ENCODE measurements at places on chromosomes 3 and 15.

- DNase-seq = no peak
Observed at GRCh38 chr3:194440756-194441155, 41.7 kb upstream of the GP5 start.

- DNase-seq = no peak
Observed at GRCh38 chr3:148329481-148330235, 368.0 kb upstream of the AGTR1 start.

GRCh38 chr15:77659350-77660321, 26.9 kb upstream of the LINGO1 start:
- DNase-seq = peak; percentile 79

DNA sequence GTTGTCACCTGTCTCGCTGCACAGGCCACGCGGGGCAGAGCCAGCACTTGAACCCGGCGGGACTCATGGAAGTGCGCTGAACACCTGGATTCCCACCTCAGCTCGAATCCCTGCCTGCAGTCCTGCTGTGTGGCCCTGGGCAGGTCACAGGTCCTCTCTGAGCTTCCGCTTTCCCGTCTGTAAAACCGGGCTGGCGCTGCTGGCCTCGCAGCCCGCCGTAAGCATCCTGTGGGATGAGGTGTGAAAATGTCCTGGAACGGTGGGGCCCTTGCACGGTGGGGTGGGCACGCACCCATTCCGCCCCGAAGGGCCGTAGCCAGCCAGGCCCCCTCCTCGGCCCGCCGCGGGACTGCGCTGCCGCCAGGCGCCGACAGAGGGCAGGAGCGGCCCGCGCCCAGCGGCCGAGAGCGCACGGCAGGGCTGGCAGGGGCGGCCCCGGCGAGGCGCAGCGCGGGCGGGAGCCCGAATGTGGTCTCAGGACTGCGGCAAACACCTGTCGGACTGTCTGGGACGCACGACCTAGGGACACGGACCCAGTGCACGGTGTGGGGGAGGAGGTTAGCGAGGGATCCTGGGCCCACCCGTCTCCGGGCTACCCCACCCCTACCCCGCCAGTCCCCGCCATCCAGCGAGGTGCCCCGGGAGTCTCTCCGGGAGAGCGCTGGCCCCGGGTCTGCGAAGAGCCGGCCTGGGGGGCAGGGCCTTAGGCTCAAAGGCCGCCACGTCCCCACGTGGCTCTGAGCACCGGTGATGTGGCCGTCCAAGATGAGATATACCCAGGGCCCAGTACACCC, 40.4 kb downstream of the DNAJB8 start:
- DNase-seq = peak; percentile 38

GRCh38 chr3:133384331-133385027, 15.4 kb upstream of the BFSP2 start:
- peak; percentile 67 for DNase-seq

- no peak for DNase-seq
Observed at GRCh38 chr15:80861731-80862170, 82.6 kb downstream of the CEMIP start.

DNA sequence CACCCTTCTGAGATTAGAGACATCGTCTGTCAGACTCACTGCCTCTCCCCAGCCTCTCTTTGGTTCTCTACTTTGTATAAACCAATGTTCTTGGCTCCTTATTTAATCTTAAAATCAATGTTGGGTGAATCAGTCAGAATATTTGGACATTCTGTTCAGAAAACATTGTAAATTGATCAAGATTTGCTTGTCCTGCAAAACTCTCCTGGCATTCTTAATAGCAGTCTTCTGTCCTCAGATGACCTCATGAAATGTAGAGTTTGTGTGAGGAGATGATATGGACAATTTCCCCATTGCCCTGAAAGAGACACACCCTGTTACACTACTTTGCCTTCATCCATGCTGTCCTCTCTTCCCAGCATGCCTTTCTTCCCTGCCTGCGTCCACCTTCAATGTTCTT, 33.6 kb downstream of the CD200R1L start:
- DNase-seq = no peak

GRCh38 chr3:15120986-15121385, 22.0 kb upstream of the RBSN start:
- no peak for DNase-seq

- no peak for DNase-seq
Observed at GRCh38 chr3:177196008-177196455, 1.2 kb downstream of the TBL1XR1 start.

DNA sequence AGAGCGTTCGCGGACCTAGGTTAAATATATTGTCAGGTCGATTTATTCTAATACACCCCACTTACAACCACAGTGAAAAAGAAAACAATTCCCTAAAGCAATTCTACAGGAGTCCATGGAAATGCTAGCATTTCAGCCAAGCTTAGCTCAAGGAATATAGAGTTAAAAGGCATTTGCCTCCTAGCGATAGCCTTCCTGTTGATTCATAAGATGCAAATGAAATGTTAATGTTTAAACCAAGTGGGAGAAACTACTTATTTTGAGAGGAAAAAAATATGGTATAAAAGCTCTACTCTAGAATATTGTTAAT, 1.7 kb upstream of the ALCAM start:
- DNase-seq = no peak

DNA sequence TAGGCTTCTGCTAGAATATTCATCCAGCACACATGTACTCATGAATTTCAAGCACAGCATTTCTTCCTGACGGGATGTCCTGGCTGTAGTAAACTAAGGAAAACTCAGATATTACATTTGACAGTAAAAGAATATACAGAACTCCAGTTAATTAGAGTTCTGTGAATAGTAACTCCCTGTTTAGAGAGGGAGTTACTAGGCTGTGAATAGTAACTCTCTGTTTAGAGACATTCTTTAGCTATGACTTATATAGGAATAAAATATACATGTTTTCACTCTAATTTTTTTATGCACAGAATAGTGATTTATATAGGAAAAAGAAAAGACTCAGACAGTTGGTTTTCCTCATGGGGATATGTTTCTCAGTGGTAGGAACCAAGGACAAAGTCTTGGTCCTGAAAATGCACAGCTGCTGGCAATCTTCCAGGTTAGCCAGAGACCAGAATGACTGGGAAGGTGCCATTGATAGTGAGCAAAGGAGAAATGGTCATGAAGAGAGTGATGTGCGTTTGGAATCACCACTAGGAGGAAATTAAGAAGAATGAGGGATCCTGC, 480.7 kb upstream of the THBS1 start:
- DNase-seq = no peak

GRCh38 chr3:27224197-27224596, 145.0 kb downstream of the NEK10 start:
- no peak for DNase-seq

DNA sequence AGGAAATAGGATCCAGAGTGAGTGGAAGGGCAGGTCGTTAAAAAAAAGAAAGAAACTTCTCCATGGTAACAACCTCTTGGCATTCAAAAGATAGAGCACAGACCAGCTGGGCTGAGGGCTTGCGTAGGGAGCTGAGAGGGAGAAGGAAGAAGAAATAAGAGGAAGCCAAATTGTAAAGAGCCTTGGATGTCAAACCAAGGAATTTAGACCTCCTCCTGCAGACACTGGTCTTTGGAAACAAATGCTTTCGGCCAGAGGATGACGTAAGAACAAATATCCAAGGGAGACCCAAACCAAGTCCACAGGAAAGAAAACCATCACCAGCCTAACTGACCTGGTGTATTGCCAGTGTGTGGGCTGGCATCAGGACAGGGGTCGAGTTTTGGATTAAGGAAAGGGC, 155.2 kb downstream of the UACA start:
- DNase-seq = no peak

DNA sequence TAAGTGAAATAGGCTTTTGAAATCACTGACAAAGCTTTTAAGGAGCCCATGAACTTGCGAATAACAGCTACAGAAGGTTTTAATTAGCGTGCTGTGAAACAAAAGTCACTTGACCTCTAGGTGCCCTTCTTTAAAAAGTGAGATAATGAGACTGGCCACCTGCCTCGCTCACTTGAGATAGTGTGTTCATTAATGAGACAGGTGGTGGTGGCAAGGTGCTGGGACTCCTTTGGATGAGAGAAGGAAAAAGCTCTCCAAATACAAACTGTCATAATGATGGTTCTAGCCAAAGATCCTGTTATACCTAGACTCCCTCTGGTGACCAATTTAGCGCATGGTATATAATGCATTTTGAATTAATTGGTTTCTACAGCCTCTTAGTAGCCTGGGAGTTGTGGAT, 22.7 kb upstream of the IREB2 start:
- DNase-seq = peak; percentile 67

GRCh38 chr3:36244728-36245127, 135.6 kb upstream of the STAC start:
- no peak for DNase-seq

GRCh38 chr15:90006217-90007075, 5.3 kb downstream of the ZNF710 start:
- no peak for DNase-seq

- DNase-seq = no peak
Observed at GRCh38 chr15:68304589-68305337, 27.2 kb downstream of the FEM1B start.

DNA sequence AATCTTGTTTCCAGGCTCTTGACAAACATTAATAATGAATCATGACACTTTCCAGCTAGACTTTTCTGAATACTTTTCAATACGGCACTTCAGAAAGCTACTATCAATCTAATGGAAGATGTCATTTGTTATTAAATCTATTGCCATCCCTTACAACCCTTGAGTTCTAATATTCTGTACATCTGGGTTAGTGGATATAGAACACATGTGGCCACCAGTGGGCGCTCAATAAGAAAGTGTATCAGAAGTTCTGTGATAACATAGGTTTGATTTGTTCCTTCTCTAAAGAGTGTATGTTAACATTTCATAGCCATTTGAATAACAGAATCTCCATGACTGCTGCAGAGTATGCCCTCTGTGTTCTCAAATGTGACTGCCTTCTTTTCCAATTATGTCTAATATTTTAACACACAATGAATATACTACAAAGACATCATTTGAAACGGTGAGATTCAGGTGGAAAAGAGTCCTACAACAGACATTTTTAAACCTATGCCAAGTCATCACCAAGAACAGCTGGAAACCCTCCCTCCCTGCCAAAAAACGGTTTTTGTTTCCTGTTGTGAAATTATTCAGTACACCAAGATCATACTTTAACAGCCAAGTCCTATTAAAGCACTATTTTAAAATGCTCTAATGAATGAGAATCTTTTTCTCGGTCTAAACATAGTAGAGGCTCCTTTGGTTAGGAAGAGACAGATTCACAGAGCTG, 22.2 kb downstream of the ALDH1A2 start:
- DNase-seq = peak; percentile 70

- no peak for DNase-seq
Observed at GRCh38 chr3:11099306-11099705, 55.0 kb upstream of the HRH1 start.

DNA sequence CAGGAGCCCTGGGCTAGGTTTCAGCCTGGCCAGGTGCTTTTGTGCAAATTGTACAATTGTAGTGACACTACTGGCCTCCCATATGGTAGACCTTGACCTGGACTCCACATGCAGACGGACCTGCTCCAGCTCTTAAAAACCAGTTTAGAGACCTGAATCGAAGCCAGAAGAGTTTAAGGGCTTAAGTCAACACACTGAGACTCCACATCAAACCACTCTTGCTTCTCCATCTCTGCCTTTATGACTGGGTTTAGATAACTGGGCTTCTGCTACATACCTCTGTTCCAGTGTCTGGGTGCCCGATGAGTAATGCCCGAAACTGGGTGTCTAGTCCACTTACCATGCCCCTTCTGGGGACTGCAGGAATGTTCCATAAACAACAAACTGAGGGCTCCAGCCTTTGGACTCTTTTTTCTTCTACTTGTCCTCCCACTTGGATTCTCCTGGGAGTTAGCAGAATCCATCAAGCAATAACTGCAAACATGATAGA, 32.8 kb downstream of the TMEM212 start:
- DNase-seq = no peak

DNA sequence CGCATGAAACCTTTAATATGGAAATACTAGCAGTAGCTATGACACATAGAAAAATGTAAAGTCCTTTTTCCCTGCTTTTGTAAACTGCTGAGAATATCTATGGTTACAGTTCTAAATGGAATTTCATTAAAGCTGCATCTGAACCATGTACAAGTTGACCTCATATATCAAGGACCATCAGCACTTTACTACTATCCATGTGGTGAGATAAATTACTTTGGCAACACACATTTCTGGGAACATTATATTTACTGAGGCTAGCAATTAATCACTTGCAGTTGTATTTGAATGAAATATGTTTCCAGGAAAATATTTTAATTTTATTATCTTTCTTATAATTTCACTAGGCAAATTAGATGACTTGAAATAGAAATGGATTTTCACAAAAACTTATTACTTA, 545.5 kb downstream of the NAALADL2 start:
- DNase-seq = no peak

DNA sequence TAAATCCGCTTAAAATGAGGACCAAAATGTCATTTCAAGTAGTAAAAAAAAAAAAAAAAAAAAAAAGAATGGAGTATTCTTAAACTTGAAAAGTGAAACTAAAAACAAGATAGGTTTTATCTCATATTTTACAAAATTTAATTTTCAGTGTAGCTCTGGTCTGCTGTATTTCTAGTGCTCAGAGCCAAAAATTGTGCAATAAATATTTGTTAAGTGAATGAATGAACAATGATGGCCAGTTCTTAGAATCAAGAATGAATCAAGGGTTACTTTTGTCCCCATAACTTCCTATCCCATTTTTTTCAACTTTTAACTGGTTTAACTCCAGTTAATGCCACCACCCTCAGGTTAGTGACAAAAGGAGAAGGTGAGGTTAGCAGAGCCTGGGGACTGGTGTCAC, 214.4 kb downstream of the ABHD5 start:
- no peak for DNase-seq

- no peak for DNase-seq
Observed at GRCh38 chr3:38890426-38890825, 74.4 kb upstream of the SCN10A start.

- no peak for DNase-seq
Observed at GRCh38 chr15:49154799-49155109, 645 bp downstream of the COPS2 start.

DNA sequence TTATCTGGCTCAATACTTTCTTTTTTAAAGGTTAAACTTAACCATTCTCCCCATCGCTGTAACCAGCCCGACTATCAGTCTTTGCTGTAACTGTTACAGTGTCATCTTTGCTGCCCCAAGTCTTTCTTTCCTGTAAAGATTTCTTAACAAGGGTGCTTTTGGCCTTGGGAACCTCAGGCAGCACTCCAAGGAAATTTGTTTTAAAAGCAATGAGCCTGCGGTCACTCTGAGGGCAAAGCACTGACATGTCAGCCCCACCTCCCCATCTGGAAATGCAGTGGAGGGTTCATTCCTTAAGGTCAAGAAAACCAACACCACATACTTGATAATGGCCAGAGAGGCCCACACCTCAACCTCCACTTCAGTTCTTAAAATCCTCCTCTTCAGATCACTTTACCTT, 3.2 kb downstream of the TRANK1 start:
- no peak for DNase-seq

GRCh38 chr3:194315965-194316361, 35.2 kb downstream of the CPN2 start:
- DNase-seq = no peak

GRCh38 chr3:189827108-189827507, 195.9 kb downstream of the TP63 start:
- no peak for DNase-seq

DNA sequence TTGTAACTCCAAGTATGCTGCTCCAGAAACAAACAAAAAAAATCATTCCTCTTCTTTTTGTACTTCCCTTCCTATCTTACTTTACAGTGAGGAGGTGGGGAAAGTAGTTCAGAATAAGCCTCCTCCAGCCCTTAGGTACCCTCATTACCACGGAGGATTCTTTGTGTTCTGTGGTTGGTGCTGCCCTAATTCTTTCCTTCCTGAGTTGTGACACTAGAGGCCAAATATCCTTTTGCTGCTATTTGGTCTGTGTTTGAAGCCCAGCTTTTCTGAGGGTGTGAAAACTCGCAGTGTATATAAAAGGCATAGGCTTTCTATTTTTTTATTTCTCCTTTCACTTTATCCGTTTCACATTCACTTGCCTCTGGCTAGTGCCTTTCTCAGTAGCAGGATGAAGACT, 98.2 kb downstream of the HHLA2 start:
- no peak for DNase-seq
